ENCODE measurements at places on chromosomes 5 and 9.

GRCh38 chr5:95283761-95284571, 928 bp downstream of the MCTP1 start:
- peak; percentile 62 for DNase-seq

- no peak for DNase-seq
Measured at GRCh38 chr5:33334829-33335228, 105.9 kb upstream of the TARS1 start.

DNA sequence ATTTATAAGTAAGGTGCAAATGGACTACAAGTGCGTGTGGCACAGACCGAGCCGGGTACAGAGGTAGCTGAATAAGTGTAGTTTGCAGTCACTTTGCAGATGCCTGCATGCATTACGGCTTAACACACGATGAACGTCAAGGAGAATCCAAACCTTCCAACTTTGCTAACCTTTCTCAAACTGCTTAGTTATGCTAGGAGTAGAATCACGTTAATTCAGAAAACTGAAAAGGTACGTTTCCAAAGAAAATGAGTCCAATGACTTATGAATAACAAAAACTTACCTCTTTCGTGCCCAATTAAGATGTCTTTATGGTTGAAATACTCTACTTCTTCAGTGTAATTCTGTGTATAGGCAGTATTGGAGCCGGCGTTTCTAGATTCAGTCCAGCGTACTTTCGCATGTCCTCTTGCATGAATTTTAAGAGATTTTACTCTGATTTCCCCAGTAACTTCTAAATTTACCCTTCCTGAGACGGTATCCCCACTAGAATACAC, 539 bp downstream of the ARRDC3 start:
- no peak for DNase-seq

DNA sequence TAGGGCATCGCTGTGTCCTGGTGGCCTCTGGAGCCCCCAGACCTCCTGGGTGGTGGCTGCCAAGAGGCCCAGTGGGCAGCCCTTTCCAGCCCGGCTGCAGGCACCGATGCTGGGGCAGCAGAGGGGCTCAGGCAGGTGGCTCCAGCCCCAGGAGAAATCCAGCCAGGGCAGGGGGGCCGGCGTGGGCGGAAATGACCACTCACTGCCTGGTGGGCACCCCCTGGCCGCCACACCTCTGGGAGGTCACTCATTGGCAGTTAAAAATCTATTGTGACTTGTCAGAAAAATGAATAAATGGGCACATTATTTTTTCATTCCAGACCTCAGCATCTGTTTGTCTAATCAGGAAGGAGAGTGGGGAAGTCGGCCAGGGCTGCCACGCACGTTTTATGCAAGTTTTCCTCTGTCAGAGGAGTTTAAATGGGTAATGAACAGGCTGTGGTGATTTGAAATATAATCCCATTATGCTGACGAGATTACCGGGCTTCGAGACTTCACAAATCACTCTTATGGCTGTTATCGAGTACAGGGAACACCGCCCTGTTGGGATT, 171.9 kb downstream of the GAPVD1 start:
- no peak for DNase-seq

- no peak for DNase-seq
Measured at GRCh38 chr5:73544429-73545402, 20.7 kb downstream of the ANKRA2 start.

- no peak for DNase-seq
Measured at GRCh38 chr5:87752362-87752761, 339.6 kb upstream of the CCNH start.

GRCh38 chr5:14872070-14872989, 752 bp upstream of the ANKH start:
- DNase-seq: no peak

GRCh38 chr5:76016258-76016657, 66.9 kb upstream of the SV2C start:
- no peak for DNase-seq

DNA sequence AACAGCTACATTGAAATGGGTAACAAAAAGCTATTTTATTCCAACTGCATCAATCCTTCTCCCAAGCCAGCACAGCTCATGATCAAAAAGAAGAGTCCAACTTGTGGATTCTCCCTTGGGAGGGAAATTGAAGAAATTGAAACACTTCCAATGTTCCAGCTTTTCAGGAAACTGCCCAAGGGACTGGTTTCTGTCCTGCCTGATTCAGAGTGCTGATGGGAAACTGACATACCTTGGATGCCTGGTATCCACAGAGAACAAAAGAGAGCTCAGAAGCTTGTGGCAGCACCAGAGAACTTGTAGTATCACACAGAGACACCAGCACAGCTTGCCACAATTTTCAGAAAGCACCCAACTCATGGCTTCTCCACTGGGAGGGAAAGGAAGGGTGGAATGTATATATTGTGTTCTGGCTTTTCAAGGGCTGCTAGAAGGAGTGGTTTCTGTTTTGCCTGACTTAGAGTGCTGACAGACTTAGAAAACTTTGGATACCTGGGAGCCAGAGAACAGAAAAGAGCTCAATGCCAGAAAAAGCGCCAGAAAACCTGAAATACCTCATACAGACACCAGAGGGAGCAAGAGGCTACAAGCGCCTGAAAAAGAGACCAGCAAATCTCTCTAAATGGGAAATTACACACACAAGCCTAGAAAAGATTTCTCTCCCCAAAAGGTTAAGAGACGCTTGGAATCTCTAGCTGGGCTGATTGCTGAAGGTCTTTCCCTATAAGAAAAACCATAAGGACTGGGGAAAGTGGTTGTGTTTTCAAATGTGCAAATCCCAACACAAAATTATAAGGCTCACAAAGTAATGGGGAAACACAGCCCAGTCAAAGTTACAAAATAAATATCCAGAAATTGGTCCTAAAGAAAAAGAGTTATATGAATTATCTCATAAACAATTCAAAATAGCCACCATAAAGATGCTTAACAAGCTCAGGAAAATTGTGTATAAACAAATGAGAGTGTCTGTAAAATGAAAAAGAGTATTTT, 178.8 kb downstream of the SPOCK1 start:
- DNase-seq: peak; percentile 18

DNA sequence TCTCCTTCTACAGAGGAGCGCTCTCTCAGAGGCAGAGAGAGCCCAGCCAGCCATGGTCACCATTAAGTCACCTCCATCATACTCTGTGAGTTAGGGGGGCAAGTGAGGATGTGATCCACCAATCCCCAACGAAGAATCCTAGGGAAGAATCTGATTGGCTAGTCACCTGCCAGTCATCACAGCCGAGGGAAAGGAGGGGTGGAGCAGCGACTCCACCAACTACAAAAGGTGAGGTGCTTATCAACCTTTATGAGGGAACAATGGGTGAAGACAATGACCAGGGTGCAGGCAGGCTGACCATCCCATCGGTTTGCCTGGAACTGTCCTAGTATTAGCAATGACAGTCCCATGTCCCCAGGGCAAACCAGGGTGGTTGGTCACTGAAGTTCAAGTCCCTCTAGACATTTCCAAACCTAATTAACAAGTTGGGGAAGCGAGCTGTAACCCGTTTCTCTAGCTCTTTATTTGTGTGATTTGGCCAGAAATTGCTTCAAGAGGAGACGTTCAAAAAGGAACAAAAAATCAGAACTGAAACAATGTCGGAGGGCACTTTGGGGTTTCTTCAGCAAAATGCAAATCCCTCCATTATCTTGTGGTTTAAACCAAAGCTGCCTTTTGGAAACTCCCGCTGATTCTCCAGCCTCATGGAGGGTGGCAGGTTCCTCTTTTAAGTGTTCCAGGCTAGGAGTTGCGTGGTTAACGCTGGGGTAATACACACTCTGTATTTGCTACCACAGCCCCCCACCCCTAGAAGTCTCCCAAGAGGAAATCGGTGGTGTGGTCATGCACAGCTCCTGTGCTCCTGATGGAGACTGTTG, 18.8 kb upstream of the FCN1 start:
- no peak for DNase-seq

DNA sequence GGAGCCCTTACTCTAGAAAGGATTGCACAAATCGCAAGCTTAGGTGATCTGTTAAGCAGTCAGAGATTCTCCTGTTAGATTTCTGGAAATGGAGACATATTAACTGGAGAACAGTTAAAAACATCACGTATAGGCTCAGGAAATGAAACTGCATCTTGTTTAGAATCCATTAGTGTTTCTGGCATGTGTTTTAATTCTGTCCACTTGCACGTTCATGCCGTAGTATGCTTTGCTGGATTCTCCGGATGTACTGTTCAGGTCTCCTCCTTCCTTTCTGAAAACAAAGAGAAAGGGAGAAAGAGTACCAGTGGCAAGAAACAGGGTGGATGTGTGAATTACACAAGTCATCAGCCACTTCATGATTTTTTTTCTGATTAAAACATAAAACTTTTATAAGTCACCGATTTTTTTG, 2.5 kb upstream of the RGMB start:
- DNase-seq: no peak

GRCh38 chr5:36279054-36279698, 22.5 kb downstream of the RANBP3L start:
- DNase-seq: no peak

- DNase-seq: no peak
Measured at GRCh38 chr5:28281351-28281750, 1243.0 kb upstream of the CDH9 start.

GRCh38 chr9:19914044-19914443, 125.2 kb upstream of the SLC24A2 start:
- DNase-seq: no peak

DNA sequence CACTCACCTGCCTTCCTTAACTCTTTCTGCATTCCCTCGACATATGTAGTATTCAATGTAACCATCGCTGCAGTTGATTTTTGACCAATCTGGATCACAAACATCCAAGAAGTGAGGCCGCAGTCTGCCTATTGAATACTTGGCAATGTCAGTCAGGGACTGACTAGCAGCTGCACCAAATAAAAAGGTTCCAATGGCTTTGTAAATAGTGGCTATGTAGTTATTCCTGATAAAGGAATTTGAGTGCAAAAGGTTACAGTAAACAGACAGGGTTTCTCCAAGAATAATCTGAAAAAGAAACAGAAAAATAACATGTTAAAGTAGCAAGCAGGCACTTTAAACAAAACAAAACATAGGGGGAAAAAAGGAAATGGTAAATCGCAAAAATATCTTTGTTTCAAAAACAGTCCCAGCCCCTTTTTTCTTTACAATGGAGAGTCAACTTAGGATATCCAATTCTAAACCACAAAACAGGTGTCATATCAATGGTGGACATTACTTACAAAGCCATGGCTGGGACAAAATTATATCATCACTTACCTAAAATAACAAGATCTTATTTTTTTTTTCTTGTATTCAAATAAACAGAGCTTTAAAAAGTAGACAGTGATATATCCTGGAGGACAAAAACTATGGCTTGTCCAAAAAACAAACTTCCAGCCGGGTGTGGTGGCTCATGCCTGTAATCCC, 66.8 kb downstream of the PLPP1 start:
- peak; percentile 2 for DNase-seq

DNA sequence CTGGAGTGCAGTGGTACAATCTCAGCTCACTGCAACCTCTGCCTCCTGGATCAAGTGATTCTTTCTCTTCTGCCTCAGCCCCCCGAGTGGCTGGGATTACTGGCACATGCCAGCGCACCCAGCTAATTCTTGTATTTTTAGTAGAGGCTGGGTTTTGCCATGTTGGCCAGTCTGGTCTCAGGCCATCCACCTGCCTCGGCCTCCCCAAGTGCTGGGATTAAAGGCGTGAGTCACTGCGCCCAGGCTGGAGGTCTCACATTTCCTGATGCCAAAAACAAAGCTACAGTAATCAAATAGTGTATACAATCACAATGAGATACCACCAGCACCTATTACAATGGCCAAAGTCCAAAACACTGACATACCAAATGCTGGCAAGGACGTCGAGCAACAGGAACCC, 51.1 kb downstream of the TTLL11 start:
- no peak for DNase-seq

DNA sequence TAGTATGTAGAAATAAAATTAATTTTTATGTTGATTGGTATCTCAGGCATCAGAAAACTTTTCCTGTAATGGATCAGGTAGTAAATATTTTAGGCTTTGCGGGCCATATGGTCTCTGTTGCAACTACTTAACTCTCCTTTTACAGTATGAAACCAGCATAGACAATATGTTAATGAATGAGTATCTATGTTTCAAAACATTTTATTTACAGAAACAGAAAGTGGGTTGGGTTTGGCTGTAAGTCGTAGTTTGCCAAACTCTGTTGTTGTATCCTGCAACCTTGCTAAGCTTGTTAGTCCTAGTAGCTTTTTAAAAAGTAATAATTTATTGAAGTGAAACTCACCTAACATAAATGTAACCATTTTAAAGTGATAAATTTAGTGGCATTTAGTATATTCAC, 132.1 kb downstream of the NR3C1 start:
- no peak for DNase-seq

DNA sequence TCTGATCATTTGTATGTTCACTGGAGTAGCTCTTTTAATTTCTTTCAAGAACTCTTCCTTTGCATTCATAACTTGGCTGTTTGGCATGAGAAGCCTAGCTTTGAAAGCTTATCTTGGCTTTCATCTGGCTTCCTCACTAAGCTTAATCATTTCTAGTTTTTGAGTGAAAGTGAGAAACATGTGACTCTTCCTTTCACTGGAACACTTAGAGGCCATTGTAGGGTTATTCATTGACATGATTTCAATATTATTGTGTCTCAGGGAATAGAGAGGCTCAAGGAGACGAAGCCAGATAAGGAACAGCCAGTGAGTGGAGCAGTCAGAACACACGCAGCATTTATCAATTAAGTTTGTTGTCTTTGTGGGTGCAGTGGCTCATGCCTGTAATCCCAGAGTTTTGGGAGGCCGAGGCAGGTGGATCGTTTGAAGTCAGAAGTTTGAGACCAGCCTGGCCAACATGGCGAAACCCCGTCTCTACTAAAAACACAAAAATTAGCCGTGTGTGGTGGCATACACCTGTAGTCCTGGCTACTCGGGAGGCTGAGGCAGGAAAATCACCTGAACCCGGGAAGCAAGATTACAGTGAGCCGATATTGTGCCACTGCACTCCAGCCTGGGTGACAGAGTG, 98.3 kb downstream of the UGCG start:
- no peak for DNase-seq

DNA sequence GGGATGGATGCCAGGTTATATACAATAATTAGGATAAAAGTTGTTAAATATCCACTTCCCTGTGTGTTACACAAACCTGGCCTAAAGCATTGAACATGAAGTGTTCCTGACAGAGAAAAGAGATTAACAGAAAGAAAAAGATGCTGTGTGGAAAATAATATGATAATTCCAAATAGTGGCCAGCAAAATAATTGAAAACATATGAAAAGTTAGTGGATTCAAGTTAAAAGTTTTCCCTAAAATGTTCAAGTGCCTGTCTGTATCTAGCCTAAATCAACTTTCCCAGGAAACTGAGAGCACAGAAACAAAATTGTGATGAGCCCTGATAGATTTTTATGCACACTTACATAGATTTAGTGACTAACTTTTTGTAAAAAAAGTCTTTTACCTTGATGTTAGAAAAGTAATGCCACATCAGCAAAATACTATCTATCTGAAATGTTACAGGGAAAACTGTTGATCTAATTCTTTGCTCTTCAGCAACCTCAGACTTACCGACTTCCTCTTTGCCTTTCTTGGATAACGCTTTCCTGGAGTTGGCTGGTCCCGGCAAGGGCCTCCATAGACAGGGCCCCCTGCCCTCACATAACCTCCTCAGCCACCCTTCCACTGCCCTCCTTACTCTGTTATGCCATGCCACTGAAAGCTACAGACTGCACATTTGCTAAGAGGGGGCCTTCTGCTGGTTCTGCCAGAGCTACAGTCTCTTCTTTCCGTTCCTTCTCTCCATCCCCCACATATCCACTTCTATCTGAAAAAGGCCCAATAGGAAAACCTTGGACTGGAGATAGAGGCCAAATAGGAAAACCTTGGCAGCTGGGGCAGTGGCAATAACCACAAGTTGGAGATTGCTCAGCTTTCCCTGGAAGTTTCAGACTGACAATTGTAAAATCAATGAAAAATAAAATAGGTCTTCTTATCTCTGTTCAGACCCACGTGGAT, 44.4 kb downstream of the ZNF474 start:
- no peak for DNase-seq

- DNase-seq: peak; percentile 97
Measured at GRCh38 chr5:179818746-179819295, 1.9 kb upstream of the SQSTM1 start.
